ENCODE measurements at places on chromosomes 12 and 14. TPM values are rescaled to one million over a fixed set of nuclear protein-coding genes. Genes with fewer than 3 reads are reported as not detected.

SLC5A8 gene
- not detected for total RNA-seq

TBK1 gene
- total RNA-seq, result 32.8 TPM

- no peak for DNase-seq
- H3K27me3 ChIP-seq, result no peaks in the 10 kb centered on the region
- no peak overlapping the region for H3K4me3 ChIP-seq
- H3K27ac ChIP-seq, result no peak overlapping the region
- no peaks in the 10 kb centered on the region for H3K36me3 ChIP-seq
- no peaks in the 10 kb centered on the region for H3K4me1 ChIP-seq
Observed at GRCh38 chr12:92208613-92209121, 63.0 kb upstream of the BTG1 start.

- H3K27me3 ChIP-seq, result no peaks in the 10 kb centered on the region
- H3K4me3 ChIP-seq, result no peak overlapping the region
- H3K4me1 ChIP-seq, result peaks cover 2% of the 10 kb centered on the region
- no peaks in the 10 kb centered on the region for H3K36me3 ChIP-seq
Observed at GRCh38 chr14:64755781-64756221, 51.6 kb downstream of the PLEKHG3 start.

DNA sequence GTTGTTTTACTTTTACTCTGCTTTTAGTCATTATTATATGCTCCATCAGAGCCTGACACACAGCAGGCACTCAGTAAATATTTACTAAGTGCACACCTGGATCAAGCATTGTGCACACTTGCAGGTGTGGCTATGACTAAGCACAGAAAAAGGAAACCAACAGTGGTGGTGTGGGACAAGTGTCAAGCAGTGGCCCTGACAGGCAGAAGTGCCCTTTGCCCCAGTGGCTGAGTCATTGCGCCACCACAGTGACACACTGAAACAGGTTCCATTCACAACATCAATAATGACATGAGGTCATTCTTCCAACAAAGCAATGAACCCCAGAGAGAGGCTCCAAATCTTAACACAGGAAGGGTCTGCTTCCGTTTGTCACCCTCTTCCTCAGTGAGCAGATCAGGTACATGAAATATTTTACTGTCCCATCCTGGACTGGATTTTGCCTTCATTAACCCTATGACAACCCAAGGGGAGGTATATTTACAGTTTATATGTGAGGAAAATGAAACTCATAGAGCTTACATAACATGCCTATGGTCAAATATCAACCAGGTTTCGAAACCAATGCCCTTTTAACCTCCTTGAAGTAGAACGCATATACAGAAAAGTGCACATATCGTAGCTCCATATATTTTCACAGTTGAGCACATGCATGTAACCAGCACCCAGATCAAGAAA, 82.6 kb upstream of the GTF2A1 start:
- H3K27ac ChIP-seq, result no peak overlapping the region
- no peaks in the 10 kb centered on the region for H3K4me1 ChIP-seq
- H3K4me3 ChIP-seq, result no peak overlapping the region
- no peaks in the 10 kb centered on the region for H3K27me3 ChIP-seq

DNA sequence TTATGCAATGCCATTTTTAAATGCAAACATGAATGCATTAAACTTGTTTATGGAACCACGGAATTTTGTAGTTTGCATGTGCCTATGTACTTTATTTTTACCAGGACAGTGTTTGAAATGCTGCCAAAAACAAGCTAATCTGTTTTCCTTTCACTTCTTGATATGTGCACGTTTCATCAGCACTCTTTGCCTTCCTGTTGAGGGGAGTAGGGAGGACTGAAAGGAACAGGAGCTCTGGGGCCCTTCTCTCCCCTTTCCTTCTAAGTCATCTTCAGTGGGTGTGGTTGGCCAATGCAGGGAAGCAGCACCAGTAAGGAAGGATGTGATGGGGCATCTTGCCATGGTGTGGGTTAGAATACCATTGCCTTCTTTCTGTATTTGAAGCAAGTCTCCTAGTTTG, 12.1 kb upstream of the PPP4R4 start:
- DNase-seq, result no peak
- no peak overlapping the region for H3K27ac ChIP-seq
- H3K4me1 ChIP-seq, result no peaks in the 10 kb centered on the region
- no peak overlapping the region for H3K4me3 ChIP-seq
- H3K27me3 ChIP-seq, result no peaks in the 10 kb centered on the region
